Esophagus mucosa (tissue), 1 donor: ENCODE measurements at places on chromosomes 4 and X. TPM values are rescaled to one million over a fixed set of nuclear protein-coding genes. Genes with fewer than 3 reads are reported as not detected.
A peak's percentile ranks its signal among the peaks of the same experiment; 100 is the strongest.

DNA sequence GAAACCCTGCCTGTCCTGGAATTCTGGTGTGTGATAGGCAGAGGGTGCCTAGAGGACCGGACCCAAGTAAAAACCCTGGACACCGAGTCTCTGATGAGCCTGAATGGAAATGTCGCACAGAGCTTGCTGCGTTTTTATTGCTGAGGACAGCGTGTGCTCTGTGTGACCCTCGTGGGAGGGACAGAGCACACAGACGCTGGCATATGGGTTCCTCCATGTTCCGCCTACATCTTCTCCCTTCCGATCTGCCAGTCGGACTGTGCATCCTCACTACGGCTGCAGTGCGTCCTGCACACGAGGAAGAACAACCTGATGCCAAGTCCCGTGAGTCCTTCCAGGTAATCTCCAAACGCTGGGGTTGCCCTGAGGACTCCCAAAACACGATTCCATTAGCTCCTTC, 68.3 kb downstream of the AFAP1 start:
- no peak for ATAC-seq

The SCML2 gene
- 0.64 TPM for total RNA-seq

DNA sequence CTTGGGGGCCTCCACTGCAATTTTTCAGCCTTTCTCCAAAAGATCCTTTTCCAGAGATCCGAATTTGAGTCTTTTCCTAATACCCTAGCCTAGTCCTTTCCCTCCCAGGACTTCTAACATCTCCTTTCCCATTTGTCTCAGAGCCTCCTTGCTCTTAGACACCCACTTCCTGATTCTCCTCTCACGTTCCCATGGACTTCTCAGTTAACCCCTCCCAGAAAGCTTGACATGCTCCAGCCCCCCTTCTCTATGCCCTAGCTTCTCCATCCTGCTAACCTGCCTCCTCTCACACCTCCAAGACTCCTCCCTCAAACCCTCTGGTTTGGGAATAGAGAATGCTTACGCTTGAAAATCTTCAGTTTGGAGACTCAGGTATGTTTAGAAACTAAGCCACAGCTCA, 2.5 kb downstream of the UBA1 start:
- no peak for ATAC-seq

DNA sequence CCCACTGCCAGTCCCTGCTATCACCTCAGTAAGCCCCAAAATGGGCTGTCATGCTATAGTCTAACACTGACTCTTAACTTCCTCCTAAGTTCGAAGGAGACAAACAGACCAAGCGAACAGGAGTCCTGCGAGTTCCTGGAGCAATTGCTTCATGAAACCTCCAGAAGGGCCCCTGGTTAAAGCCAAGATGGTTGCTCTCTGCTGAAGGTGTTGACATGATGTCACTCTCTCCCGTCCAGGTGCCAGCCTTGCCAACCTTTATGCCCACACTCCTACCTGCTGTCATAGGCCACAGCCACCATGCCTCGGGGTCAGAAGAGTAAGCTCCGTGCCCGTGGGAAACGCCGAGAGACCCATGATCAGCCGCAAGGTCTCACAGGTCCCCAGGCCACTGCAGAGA, at the start of gene MAGEB6B:
MAGEB6B (plus strand) TSS at position 301 of the 400 bp plus-strand sequence; CDS start at position 301, 0 bp downstream.
- no peak for ATAC-seq

The TLR7 gene
- total RNA-seq, result 0.08 TPM

The GUCY1B1 gene
- 0.96 TPM for total RNA-seq

- ATAC-seq, result peak; percentile 97
These were observed 19.1 kb downstream of the HPGD start for GRCh38 chr4:174503079-174503715.

- ATAC-seq, result peak; percentile 98
These were observed 23.7 kb upstream of the LRAT start for GRCh38 chr4:154720123-154720522.

The SPIN3 gene
- 6.3 TPM for total RNA-seq

DNA sequence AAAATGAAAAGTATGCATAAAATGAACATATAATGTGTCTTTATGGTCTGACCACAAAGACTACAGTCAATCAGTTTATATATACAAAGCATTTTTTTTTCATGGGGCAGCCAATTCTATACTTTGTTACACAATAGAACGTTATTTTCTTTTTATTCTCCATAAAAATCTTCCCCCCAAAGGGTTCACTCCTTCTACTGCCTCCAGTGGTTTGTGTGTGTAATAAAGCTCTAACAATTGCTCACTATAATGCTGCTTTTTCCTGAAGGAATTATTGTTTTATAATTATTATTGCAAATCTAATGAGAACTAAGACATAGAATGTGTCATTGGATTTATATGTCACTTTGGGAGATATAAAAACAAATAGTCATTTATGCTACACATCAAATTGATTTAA, 664.1 kb upstream of the PABPC4L start:
- no peak for ATAC-seq

The GLRA2 gene
- total RNA-seq, result not detected

DNA sequence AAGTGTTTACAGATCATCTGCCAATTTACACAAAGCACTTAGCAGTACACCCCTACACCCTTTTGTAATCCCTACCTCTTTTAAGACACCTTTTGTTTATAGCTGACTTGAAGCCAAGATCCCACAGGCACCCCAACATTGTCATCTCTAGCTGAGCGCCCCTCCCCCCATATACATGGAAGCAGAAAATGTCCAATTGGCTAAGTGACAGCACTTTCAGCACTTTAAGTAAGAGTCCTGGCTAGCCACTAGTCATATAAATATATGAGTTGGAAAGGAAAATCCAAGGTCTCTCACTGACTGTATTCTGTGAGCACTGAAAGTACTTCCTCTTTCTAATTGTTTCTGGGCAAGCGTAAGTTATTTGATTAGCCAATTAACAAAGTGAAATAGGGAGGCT, 108.2 kb downstream of the NSUN7 start:
- ATAC-seq, result no peak

DNA sequence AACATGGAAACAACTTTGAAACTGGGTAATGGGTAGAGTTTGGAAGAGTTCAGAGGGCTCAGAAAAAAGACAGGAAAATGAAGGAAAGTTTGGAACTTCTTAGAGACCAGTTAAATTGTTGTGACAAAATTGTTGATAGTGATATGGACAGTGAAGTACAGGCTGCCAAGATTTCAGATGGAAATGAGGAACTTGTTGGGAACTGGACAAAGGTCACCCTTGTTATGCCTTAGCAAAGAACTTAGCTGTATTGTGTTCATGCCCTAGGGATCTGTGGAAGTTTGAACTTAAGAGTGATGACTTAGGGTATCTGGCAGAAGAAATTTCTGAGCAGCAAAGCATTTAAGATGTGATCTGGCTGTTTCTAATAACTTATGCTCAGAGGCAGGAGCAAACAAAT, 5.1 kb upstream of the ARL13A start:
- ATAC-seq, result no peak

- ATAC-seq, result no peak
These were observed 125.5 kb upstream of the STS start for GRCh38 chrX:7021991-7022390.

- ATAC-seq, result no peak
These were observed 625.6 kb downstream of the BCOR start for GRCh38 chrX:39472161-39472560.
